Naive thymus-derived CD8-positive, alpha-beta T cell (primary cell): ENCODE measurements at places on chromosomes 16 and 17. TPM values are rescaled to one million over a fixed set of nuclear protein-coding genes. Genes with fewer than 3 reads are reported as not detected.

- no peak for DNase-seq
These were observed 723.1 kb downstream of the CDH11 start for GRCh38 chr16:64398793-64399192.

DNA sequence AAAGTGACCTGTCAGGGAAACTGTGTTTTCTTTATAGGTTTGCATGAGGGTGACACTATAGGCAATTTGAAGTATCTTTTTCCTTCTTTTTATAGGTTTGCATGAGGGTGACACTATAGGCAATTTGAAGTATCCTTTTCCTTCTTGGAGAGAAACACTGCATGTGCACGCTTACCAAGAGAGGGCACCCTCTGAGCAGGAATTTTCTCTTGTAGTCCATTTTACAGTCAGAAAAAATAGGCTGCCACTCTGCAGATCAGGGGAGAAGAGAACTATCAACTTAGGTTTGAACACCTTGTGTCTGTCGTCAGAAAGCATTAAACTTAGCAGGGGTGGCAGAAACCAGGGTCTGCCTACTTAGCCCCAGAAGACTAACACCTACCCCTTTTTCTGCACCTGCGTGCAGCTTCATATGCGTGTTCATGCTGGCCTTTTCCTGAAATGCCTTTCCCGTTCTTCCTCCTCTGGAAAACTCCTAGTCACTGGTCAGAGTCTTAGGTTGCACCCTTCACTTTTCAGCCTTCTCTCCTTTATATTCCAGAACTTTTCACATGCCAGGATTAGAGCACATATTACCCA lies 16.4 kb upstream of the SMIM36 start:
- DNase-seq = no peak

DNA sequence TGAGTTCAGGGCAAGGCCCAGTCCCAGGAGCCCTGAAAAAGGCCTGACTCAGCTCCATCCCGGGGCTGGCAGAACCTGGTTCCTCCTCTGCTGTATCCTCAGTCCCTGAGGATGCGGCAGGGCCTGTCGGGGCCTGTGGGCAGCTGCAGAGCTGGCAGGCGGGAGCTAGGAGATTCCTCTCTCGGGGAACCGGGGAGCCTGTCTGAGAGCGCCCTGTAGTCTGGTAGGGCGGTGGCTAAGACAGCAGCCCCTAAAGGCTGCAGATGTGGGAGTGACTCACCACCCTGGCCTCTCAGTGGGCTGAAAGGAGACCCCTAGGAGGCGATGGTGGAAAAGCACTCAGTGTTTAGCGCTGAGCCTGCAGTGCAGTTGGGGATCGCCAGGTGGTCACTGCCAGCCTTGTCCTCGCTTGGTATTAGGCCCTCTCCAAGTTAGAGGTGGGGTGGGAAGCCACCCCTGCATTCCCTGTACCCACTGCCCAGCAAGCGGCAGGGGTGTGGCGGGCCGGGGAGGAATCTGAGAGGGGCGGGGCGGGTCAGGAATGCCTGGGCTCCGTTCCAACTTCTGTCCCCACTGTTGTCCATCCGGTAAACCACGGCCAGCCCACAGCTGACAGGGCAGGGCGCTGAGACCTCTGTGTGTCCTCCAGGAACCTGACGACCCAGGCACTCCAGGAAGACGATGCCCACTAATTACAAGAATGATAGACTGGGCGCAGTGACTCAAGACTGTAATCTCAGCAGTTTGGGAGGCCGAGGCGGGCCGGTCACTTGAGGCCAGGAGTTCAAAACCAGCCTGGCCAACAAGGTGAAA lies 29.5 kb upstream of the CDH1 start:
- DNase-seq = no peak

SEZ6L2 gene
- 0.21 TPM for total RNA-seq

DNA sequence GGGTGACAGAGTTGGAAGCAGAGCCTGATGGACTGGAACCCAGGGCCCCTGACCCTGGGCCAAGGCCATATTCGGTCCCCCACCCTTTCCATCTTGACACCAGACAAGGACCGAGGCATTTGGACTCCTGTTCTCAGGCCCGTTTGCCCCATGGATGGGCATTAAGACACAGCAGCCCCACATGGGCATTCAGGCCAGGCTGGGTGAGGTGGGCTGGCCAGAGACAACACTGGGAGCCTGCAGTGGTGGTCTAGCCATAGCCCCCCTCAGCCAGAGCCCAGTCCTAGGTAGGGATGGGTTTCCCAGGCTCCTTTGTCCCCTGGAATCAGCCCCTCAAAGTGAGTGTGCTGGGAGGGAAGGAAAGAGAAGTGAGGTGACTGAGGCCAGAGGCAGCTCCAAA lies 1.6 kb downstream of the PDK2 start:
- DNase-seq = no peak

GRCh38 chr16:55542459-55543082 lies 23.9 kb upstream of the CAPNS2 start:
- no peak for DNase-seq

- no peak for DNase-seq
These were observed 1.2 kb downstream of the RHOT1 start for GRCh38 chr17:32143527-32143870.

DNA sequence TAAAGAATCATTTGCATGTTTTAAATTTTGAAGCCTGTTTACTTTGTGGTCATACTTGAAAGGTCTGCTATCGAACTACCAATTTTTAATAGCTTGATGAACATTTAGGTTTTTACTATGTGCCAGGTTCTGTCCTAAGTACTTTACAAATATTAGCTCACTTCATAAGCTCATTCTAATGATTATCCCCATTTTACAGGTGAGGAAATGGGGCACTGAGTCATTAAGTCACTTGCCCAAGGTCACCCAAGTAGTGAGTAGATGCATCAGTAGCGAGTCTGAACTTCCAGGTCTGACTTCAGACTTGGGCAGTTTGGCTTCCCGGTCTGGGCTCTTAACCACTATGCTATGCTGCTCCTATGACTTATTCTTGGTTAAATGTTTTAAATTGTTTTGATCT lies 4.0 kb downstream of the NDEL1 start:
- no peak for DNase-seq

DHRS13 gene
- 47.3 TPM for total RNA-seq

DNA sequence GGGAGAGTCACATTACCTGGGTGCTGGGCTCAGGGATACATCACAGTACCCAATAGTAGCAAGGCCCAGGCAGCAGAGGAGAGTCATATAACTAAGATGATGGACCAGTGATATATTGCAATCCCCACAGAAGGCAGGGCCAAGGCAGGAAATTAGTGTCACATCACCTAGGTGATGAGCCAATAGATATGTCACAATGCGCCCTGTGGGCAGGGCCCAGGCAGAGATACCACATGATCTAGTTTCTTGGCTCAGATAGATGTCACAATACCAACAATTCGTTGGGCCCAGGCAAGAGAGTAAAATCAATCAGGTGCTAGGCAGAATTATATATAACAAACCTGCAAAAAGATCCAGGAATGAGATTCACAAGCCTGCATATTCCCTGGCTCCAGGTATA lies 2111.5 kb downstream of the TP53TG3F start:
- DNase-seq = no peak

KRT36 gene
- total RNA-seq = not detected

DNA sequence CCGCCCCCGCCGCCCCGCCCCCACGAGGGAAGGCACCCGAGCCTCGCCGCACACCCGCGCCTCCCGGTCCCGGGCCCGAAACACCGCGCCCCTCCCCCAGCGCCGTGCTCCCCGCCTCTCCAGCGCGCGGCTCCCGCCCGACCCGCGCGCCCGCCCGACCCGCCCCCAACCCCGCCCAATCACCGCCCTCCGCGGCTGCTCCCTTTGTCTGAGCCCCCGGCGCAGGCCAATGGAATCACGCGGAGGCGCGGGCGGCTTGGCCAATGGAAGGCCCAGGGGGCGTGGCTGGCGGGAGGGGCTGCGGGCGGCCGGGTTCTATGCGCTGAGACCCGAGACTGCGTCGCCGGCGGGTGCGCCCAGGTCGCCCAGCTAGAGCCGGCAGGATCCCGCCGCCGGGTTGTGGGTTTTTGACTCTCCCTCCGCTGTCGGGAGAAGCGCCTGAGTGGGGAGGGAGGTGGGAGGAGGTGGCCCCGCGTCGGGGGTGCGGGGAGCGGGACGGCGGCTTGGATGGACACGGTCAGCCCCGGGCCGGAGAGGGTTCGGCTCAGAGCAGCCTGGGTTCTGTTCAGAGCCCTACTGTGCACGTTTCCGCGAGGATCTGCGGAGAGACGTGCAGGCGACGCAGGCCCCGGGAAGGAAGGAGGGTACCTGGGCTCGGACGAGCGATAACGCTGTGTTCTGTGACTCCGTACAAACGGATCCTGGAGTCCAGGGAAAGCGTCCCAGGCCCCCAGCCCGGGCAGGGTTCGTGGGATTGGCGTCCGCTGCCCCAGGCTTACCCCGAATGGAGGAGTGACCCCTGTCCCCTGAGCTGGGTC lies 49.0 kb upstream of the BAHCC1 start:
- DNase-seq = peak; percentile 93

GRCh38 chr17:79839356-79840268 lies at the start of gene CBX4:
CBX4 (minus strand) TSS chr17:79839440; CDS start chr17:79839251, 189 bp downstream.
- peak; percentile 94 for DNase-seq

TNFSF13 gene
- 2.9 TPM for total RNA-seq

DNA sequence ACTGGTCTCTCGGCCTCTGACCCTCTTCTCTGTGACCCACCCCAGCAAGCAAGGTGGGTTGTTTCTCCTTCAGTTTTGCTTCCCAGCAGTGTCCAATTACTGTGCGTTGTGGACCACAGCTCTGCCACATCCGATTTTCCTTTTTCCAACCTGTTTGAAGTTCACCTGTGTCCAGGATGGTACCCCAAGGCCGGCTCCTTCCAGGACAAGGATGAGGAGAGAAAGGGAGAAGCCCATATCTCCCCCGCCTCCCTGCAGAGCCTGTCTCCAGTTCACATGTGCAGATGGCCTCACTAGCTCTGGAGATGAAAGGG lies 13.5 kb downstream of the NMRAL1 start:
- DNase-seq = no peak

- no peak for DNase-seq
These were observed 27.6 kb downstream of the ITGB3 start for GRCh38 chr17:47281216-47281615.

DOC2B gene
- total RNA-seq = 0.05 TPM

SPAG7 gene
- total RNA-seq = 50.5 TPM

DNA sequence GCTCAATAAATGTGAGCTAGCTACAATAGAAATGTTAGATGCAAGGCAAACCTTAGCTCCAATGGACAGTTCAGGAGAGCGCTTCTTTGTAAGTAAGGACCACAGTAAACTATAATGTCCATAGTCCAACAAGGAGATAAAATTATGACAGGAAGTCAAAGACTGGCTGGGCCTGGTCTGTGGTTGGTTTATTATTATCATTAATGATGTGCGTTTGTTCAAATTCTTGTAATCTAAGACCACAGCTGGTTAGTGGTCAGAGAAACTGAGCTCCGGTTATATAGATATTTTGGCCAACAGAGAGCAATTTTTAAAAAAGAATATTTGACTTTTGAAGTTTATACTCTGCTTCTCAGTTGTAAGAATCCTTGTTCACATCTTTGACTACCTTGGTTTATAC lies 4.7 kb upstream of the CMTM2 start:
- no peak for DNase-seq
